ENCODE measurements at places on chromosomes 2 and 18.

GRCh38 chr2:106138543-106139237 lies 55.4 kb downstream of the UXS1 start:
- DNase-seq = no peak

DNA sequence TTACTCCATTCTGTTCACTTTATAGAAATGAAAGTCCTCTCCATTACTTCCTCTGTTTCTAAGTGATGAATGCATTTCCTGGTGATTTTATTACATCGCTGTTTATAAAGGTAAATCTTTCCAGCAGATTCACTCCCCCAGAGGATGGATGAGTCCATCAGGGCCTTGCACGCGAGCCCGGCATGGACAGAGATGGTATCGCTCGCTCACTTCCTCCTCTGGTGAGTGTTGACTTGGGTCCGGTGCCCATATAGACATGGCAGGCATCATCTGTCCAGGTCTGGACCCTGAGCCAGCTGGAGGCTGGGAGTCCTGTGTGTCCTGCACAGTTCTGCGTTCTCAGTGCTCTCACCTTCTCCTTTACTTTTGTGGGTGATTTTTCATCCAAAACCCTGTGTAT lies 733.6 kb upstream of the SALL3 start:
- no peak for DNase-seq

DNA sequence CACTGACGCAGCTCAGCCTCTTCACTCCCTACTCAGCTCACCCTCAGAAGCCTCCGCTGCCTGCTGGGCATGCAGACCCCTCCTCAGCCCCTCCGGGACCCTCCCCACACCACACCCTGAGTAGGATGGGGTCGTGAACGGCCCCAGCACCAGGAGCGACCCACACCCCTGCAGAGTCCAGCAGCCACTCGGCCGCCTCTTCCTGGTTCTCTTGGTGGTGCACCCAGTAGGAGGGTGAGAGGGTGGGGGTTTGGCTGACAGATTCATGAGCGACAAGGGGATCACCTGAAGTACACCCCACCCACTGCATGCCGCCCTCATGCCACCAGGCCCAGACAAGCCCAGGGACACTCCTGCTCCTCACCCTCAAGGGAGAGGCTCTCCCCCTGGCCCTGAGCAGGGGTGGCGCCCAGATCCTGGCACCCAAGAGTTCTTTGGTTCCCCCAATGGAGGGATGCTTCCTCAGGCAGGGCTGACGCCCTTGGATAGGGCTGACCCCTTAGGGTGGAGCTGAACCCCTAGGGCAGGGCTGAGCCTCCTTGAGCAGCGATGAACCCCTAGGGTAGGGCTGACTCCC lies 76.6 kb upstream of the GPC1 start:
- no peak for DNase-seq

- no peak for DNase-seq
Measured at GRCh38 chr18:46332921-46333341, 228.7 kb downstream of the HAUS1 start.

DNA sequence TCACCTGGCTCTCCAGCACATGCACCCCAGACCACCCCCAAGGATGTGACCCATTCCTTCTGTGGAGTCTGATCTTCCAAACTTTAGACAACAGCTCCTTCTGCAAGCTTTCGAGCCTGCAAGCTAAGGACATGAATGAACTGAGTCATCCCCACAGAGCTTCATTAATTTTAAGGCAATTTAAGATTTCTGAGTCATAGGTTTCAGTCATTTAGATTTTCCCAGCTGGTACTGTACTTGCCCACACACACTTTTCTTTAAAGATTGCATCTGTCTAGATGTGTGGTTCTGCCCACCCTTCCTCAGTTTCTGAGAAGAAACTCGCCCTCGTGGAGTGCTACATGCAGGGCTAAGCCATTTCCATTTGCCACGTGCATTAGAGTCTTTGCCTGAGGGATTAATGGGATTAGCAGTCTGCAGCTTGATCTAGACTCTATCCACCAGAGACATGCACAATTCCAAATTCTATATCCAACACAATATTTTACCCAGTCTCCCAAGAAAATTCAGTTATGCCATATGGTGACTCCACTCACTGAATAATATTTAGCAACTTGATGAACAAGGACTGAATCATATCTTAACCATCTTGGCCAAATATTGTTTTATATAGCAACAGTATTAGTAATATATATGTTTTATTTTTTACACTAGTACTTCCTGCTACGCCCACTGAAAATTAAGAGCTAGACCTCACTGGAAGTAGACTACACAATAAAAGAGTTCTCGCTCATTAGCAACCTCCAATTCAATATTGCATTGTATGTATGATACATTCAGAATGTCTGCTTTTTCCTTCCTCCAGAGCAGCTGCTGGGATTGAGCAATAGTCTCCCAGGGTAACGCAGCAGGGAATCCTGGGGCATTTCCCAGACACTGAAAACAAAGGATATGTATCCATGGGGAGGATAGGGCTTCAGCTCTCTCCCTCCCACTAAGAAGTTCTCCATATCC lies 14.3 kb upstream of the TRIB2 start:
- no peak for DNase-seq

GRCh38 chr2:69998761-69999160 lies 37.3 kb upstream of the ASPRV1 start:
- DNase-seq = no peak

- DNase-seq = no peak
Measured at GRCh38 chr2:202090530-202090929, 17.5 kb downstream of the KIAA2012 start.
